ENCODE measurements at places on chromosomes 7 and 10. TPM values are rescaled to one million over a fixed set of nuclear protein-coding genes. Genes with fewer than 3 reads are reported as not detected.

The CALHM3 gene
- 0.27 TPM for total RNA-seq

The CASD1 gene
- 12.7 TPM for total RNA-seq

The VIM gene
- 3,153 TPM for total RNA-seq

- no peak for DNase-seq
Observed at GRCh38 chr7:113649556-113649955, 269.3 kb downstream of the PPP1R3A start.

Data from hematopoietic multipotent progenitor cell (in vitro differentiated cells).